NCI-H446 (cell line): ENCODE measurements at places on chromosomes 5 and 9.

GRCh38 chr5:43304525-43304924 is 8.7 kb downstream of the HMGCS1 start:
- DNase-seq, result no peak

GRCh38 chr9:93143830-93144530 is 9.9 kb upstream of the NINJ1 start:
- peak; percentile 29 for DNase-seq

DNA sequence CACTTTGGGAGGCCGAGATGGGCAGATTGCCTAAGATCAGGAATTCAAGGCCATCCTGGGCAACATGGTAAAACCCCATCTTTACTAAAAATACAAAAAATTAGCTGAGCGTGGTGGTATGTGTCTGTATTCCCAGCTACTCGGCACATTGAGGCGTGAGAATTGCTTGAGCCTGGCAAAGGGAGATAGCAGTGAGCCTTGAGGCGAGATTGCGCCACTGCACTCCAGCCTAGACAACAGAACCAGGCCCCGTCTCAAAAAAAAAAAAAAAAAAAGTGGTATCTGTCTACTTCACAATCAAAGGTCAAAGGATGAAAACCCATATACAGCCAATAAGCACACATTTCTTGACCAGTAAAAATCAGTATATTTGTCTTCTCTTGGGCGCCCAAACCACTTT is 728.5 kb upstream of the ADAMTS16 start:
- DNase-seq, result no peak

- DNase-seq, result peak; percentile 30
These were observed 145.3 kb downstream of the MLLT3 start for GRCh38 chr9:20476912-20477521.

- no peak for DNase-seq
These were observed 57.2 kb downstream of the MEF2C start for GRCh38 chr5:88825584-88826315.

- DNase-seq, result no peak
These were observed 133.4 kb upstream of the CDH9 start for GRCh38 chr5:27171761-27172261.
